Fibroblast of lung (primary cell): ENCODE measurements at places on chromosomes 2 and 18. TPM values are rescaled to one million over a fixed set of nuclear protein-coding genes. Genes with fewer than 3 reads are reported as not detected.

The CYTIP gene
- total RNA-seq: not detected in 2 replicates

DNA sequence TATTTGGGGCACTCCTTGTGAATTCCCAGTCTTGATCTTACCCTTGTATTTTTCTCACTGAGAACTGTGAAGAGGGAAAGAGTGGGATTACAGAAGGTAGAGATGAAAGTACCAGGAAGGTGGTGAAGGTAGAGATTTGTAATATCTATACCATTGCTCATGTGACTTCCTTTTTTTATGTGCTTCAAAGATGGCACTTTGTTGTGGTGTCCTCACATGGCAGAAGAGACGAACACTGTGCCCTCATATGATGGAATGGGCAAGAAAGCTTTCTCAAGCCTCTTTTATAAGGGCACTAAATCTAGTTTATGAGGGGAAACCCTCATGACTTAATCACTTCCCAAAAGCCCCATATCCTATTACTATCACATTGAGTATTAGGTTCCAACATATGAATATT is 28.9 kb upstream of the PPM1B start:
- DNase-seq: no peak

The CCDC148 gene
- 1.0 and 1.2 TPM in 2 replicates for total RNA-seq

DNA sequence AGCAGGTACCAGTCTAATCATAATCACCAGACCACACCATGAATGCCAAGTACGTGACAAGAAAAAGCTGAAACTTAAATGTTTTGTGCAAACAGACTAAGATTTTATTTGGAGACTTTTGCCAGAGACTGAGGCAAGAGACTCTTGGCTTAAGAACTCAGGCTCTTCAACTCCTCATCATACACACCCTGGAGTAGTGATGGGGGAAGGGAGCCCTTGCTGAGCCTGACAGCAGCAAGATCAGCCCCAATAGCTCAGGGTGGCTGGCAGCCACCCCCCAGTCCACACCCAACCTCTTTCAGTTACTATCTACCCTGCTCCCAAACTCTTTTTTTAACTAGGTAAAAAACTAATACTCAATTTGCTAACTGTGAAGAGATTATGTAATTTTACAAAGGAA is 114.8 kb downstream of the CCBE1 start:
- DNase-seq: peak; percentile 32

DNA sequence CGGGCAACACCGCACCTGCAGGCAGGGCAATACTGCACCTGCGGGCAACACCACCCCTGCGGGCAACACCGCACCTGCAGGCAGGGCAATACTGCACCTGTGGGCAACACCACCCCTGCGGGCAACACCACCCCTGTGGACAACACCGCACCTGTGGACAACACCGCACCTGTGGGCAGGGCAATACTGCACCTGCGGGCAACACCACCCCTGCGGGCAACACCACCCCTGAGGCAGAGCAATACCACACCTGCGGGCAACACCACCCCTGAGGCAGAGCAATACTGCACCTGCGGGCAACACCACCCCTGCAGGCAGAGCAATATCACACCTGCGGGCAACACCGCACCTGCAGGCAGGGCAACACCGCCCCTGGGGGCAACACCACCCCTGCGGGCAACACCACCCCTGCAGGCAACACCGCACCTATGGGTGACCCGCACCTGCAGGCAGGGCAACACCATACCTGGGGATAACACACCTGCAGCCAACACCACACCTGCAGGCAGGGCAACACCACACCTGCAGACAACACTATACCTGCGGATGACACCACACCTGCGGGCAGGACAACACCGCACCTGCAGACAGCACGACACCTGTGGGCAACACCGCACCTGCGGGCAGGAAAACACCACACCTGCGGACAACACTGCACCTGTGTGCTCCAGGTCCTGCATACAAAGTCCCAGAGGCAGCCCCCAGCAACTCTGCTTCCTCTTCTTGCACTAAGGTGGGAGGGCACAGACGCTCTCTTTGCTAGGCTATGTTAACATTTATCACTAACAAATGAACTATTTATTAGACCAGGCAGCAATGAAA is 57.7 kb downstream of the EIPR1 start:
- no peak for DNase-seq

DNA sequence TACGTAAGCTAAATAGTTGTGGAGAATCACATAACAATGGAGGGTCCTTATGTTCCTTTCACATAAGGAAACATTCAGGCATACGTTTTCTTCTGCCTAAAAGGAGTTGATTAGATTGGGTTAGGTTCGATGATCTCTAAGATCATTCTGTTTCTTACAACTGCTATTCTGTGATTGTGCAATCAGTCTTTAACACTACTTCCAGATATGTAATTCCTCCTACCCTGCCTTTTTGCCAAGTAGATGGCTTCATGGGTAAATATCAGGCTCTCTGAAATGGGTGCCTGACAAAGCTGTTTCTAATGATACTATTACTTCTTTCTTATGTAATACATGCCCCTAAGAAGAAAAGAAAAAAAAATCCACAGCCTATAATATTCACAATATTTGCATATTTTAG is 321.5 kb downstream of the XIRP2 start:
- peak; percentile 72 for DNase-seq

DNA sequence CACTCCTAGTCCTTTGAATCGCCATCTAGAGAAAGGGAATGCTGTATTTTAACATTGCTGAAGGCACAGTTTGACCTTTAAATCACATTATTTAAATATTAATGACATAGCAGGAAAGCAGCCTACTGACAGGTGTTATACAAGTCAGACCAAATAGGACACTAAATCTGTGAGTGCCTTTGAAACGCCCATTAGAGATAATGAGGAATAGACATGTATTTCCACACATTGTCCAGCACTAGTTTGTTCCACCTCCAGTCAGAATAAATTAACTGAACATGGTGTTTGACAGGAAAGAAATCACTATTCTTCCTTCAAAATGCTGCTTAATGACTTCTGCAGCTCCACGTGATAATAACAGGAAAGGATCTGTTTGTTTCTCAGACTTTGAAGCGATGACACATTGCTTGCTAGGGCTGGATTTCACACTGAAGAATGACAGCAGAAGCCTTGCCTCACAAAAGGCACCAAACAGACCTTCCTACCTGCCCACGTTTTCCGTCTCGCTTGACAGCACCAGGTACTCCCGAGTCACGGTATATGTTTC is 90.5 kb upstream of the DDX18 start:
- DNase-seq: no peak
